ENCODE measurements at places on chromosomes 1 and 21.

GRCh38 chr1:15937146-15937545 is 38.8 kb downstream of the ZBTB17 start:
- DNase-seq, result no peak

DNA sequence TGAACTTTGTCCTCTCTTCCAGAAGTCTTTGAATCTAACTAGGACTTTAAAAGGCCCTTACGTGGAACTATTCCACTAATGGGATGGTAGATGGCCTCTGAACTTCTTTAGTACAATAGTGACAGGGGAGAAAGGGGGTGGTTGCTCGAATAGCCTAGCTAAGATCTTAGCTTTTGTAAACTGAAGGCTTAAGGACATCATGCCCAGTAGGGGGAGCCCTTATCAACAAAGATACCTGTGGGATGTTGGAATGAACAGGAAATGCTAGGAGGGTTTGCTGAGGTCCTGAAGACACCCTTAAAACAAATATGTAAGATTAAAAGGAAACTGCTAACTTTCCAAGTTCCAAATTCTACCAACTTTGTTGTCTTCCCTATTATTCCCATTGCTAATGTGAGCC is 33.2 kb downstream of the NHLH2 start:
- DNase-seq, result no peak

GRCh38 chr21:31566611-31567010 is 92.9 kb upstream of the SOD1 start:
- no peak for DNase-seq

DNA sequence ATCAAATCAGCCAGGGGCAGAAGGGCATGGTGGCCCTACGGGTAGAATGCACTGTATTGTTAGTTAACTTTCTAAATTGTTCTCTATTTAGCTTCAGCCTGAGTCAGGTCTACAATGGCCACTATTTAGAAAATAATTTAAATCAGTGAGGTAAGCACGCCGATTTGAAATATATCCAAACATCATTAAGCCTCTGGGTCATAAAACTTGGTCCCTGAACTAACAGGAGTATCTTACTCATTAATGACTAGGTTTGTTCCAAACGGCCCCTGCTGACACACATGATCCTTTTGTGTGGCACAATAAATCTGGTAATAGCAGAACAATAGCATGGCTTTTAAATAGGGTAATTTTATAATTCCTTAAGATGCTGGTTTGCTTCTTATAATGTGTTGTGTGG is 48.4 kb downstream of the STX6 start:
- no peak for DNase-seq

- DNase-seq, result no peak
Measured at GRCh38 chr1:93437976-93438605, 9.8 kb upstream of the FNBP1L start.

DNA sequence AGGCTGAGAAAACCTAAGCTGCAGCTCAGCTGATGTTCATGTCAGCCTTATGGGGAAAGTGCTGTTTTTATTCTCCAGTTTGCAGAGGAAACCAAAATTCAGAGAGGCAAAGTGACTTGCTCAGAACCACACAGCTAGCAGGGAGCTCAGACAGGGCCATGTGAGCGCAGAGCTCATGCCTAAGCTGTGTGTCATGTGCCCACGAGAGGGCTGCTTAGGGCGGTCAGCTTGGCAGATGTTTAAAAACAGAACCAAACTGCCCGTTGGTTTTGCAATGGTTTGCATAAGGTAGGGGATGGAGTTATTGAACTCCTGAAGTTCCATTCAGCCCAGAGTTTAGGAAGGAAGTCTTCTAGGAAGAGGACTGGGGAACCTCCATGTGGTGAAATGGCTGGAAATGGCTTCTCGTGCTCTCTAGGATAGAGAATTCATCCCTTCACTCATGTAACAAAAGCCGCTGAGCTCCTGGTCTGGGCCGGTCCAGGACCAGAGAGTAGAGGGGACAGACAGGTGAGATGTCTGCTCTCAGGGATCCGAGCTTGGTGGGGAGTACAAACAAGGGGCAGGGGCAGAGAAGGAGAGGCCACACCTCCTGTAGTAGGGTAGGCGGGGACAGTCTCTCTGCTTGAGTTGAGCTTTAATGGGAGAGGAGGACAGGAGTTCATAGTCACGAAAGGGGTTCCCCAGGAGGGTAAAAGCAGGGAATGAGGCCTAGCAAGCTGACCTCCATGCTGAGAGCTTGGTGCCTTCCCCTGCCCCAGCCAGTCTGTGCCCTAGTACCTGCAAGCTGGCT is 46.9 kb downstream of the ARHGEF10L start:
- no peak for DNase-seq

DNA sequence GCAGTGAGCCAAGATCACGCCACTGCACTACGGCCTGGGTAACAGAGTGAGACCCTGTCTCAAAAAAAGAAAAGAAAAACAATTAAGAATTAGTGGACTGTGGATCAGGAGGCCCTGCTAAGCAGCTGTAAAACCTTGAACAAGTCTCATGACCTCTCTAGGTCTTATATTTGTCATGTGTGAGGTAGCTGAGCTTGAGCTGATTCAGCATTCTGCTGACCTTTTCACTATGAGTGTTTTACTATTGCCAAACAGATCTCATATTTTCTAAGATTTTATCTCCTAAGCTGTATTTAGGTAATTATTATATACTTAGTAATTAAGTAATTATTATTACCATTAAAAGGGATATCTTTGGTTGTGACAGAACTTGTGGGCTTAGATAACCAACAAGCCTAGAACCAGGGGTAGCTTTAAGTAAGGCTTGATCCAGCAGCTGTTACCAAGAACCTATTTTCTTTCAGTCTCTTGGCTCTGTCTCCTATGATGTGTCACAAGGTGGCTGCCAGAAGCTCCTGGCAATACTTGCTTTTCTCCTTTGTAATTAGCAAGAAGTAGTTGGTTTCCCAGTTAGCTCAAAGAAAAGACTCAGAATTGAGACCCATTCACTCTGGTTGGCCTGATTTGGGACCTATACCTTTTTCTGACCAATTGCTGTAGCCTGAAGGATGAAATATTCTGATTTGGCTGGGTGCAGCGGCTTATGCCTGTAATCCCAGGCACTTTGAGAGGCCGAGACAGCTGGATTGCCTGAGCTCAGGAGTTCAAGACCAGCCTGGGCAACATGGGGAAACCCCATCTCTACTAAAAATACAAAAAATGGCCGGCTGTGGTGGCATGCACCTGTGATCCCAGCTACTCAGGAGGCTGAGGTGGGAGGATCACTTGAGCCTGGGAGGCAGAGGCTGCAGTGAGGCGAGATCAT is 8.5 kb upstream of the ZC3H12A start:
- no peak for DNase-seq

DNA sequence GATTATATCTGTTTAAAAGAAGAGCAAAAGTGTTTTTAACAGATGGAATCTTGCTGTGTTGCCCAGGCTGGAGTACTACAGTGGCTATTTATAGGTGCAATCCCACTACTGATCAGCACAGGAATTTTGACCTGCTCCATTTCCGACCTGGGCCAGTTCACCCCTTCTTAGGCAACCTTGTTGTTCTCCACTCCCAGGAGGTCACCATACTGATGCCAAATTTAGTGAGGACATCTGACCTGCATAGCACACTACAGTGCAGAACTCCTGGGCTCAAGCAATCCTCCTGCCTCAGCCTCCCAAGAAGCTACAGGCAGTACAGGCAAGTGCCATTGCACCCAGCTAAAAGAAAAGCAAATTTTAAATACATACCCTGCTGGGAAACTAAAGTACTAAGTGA is 11.3 kb upstream of the NUP210L start:
- no peak for DNase-seq

Data from activated gamma-delta T cell (primary cell).